ENCODE measurements at places on chromosomes 4 and X.

DNA sequence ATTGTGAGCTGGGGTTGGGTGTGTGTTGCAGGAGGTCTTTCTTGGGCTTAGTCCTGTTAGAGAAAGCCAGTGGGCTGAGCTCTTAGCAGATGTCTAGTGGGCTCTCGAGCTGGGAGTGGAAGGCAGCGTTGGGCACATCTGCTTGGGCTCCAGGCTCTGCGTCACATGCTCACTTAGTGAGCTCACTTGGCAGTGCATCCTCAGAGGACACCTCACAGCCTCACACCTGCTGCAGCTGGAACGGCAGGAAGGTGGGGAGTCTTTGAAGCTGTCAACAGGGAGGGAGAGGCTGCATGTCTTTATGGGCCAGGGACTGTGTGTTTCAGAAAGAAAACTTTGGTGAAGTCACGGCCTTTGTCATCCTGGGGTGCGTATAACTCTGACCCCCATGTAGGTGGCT lies 82.2 kb downstream of the PSAPL1 start:
- DNase-seq, result no peak

GRCh38 chr4:24693636-24694035 lies 101.7 kb upstream of the SOD3 start:
- no peak for DNase-seq

GRCh38 chrX:20442597-20442996 lies 175.9 kb upstream of the RPS6KA3 start:
- DNase-seq, result peak; percentile 60

DNA sequence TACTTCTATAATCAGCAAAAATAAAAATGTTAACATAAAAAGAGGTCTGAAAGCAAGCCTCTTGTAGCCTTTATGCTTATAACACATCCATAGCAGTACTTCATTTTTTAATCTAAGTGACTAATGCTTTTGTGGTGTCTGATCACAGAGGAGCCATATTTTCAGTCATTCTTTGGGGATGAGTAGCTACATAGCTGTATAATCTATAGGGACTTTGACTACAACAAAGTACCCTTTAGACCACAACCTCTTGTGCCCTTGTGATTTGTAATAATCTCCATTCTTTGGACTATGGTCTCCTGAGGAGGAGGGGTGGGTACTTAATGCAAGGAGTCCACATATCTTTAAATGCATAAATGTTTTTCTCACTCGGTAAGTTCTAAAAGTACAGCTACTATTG lies 9.6 kb downstream of the DRP2 start:
- peak; percentile 78 for DNase-seq

- no peak for DNase-seq
Observed at GRCh38 chr4:165915215-165915614, 42.2 kb downstream of the TLL1 start.

DNA sequence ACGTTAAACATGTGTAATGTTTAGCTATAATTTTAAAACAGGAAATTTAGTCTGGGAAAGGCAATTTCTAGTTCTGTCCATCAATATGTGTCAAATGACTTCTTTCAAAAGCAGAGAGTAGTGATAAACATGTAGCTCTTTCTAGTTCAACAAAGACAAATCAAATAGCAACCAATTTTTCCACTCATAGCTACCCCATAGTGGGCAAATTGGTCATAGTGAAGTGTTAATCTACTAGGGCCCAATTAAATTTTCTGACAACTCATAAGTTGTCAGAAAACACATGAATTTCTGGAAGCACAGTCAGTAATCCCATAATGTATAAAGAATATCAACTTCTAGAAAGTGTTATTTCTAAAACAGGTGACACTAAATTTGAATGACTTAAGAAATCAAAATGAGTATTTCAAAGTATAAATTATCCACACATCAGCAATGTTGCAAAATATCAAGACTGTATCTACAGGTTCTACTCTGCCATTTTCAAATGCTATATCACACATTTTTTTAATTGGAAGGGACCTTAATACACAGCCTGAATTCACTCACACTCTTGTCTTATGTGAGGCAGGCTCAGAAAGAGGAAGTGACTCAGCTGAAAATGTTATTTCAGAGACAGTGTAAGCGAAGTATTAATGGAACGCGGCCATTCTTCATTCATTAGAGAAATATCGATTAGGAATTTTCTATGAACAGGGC lies 7.7 kb downstream of the OCIAD2 start:
- no peak for DNase-seq

DNA sequence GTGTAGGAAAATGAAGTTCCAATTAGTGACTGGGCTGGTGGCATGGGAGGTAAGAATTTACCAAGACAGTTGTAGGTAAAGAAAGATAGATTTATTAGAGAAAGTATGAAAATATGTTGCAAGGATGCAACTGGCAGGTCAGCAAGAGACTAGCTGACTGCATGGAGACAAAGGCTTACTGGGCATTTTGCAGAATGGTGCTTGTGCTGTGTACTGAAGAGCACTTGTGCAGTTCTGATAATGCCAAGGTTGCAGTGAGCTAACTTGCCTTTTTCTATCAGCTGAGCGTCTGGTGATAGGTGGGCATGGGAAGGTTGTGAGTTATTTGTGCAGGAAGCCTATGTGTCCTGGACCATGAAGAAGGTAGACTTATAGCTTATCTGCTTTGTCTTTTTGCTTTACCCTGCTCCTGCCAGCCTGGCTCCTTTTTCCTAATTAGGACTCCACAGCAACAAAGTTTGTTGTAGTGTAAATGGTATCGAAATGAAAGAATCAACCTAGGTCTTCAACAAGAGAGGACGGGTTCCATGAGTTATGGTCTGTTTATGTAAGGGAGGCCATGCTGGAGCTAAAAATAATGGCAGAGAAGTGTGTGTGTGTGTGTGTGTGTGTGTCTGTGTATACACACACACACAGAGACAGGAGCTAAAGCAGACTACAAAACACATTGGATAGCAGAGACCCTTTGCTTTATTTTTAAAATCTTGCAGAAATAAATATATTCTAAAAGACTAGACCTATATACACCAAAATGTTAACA lies 15.0 kb downstream of the BST1 start:
- no peak for DNase-seq

Measured in HCEC 1CT (cell line).